ENCODE measurements at places on chromosomes 1 and 21.
A peak's percentile ranks its signal among the peaks of the same experiment; 100 is the strongest.

DNA sequence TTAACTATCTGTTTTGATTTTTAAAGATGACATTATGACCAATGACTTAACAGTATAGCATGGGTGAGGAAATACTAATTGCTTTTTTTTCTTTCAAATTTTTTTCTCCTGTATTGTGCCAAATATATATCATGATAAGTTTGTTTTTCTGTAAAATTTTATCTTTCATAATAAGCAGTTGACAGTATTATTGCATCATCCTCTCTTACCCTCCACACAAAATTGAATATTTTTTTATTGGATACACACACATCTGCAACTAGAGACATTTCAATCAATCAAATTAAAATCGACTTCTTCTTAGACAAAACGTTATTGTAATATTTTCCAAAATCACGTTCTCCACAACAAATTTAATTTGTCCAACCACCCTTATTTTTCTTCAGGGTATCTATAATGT, 330.4 kb upstream of the BRINP3 start:
- DNase-seq = no peak
- H3K36me3 ChIP-seq = no peaks in the 10 kb centered on the region
- no peak overlapping the region for H3K4me3 ChIP-seq
- no peaks in the 10 kb centered on the region for H3K4me1 ChIP-seq
- H3K27me3 ChIP-seq = no peaks in the 10 kb centered on the region
- H3K27ac ChIP-seq = no peak overlapping the region

DNA sequence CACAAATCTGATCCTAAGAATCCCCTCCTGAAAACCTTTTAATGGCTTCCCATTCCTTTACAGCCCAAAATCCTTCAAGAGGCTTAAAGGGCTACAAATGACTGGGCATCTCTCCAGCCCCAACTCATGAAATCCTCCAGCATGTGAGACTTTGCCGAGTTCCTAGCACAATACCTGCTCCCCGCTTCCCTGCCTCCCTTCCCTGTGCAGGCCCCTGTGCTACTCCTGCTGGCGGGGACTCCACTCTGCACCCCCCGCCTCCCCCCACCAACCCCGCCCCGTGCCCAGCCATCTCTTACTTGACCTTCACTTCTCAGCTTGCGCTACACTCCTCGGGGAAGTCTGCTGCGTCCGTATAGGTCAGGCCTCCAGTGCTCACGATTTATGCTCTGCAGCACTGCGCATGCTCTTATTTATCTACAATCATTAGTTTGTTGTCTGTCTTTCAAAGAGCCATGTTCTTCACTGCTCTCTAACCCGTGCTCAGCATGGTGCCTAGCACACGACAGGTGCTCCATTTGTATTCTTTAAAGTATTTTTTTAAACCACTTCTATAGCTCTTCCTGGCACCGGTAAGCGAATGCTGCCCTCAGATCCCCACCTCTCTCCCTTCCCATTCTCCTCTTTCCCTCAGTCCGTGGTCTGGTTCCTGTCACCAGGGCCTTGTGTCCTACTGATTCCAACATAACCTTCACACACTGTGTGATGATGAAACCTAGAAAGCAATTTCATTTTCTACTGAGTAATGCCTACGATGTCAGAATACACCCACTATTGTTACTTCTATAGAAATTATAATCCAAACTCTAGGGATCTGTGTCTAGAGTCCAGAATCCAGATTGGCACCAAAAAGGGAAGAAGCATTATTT, 37.5 kb upstream of the PLA2G2C start:
- no peak overlapping the region for H3K4me3 ChIP-seq
- no peak overlapping the region for H3K27ac ChIP-seq
- peaks cover 40% of the 10 kb centered on the region for H3K27me3 ChIP-seq
- DNase-seq = no peak
- H3K36me3 ChIP-seq = no peaks in the 10 kb centered on the region

- peaks cover 19% of the 10 kb centered on the region for H3K4me1 ChIP-seq
- H3K27me3 ChIP-seq = no peaks in the 10 kb centered on the region
- no peaks in the 10 kb centered on the region for H3K36me3 ChIP-seq
These were observed 33.0 kb upstream of the LRIG2 start for GRCh38 chr1:113040041-113040440.

DNA sequence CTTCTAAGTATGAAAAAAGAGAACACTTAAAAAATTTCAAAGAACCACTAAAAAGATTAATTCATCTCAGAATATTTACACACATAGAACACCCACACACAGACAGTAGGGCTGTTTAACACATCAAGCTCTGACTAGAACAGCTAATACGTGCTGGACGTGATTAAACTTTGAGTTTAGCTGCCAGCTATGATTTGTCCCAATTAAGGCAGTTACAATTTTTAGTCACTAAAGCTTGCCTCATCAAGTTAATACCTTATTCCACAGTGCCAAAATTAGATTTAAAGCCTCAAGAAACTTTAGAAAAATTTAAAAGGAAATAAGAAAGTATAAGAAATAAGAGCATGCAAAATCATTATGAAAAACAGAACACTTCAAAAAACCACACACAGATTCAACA, 18.9 kb downstream of the SLC16A1 start:
- DNase-seq = no peak
- peaks cover 21% of the 10 kb centered on the region for H3K36me3 ChIP-seq
- H3K27me3 ChIP-seq = no peaks in the 10 kb centered on the region
- H3K4me1 ChIP-seq = peaks cover 36% of the 10 kb centered on the region
- H3K4me3 ChIP-seq = no peak overlapping the region

DNA sequence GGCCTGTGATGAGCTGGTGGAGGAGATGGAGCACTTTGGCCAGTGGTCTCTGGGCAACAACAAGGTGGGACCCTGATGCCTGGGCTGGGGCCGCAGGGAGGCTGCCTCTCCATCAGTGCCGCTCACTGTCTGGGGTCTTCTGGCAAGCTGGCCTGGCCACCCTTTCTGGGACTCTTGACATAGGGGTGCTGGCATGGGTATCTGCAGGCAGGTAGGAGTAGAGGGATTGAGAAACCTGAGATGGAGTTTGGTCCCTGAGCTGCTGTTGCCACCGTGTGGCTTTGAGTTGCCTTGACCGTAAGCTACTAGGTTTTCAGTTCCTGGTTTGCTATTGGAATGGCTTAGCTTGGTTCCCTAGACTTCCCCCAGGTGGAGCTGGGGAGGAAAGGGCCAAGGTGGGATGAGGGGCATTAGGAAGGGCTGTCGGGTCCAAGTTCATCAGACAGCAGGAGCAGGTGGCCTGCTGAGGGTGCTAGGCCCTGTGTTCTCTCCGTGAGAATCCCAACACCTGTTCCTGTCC, 13.2 kb upstream of the MFN2 start:
- no peak overlapping the region for H3K27ac ChIP-seq
- no peak for DNase-seq
- H3K27me3 ChIP-seq = no peaks in the 10 kb centered on the region
- H3K4me1 ChIP-seq = no peaks in the 10 kb centered on the region
- H3K36me3 ChIP-seq = peaks cover 9% of the 10 kb centered on the region
- H3K4me3 ChIP-seq = no peak overlapping the region

DNA sequence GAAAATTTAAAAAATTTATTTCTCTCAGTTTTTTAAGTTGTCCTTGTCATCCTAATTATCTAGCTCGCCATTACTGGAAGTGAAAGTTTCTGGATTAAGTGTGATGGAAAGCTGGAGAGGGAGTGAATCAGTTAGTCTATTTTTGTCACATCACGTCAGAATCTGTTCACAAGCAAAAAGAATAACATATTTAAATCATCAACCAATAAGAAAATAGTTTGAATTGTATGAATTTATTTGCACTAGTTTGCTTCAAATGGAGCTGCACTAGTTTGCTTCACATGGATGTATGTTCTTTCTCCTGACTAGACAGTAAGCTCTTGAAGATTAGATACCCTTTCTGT, 22.8 kb downstream of the PHC2 start:
- H3K4me3 ChIP-seq = no peak overlapping the region
- H3K27me3 ChIP-seq = peaks cover 5% of the 10 kb centered on the region
- no peak overlapping the region for H3K27ac ChIP-seq
- H3K4me1 ChIP-seq = no peaks in the 10 kb centered on the region
- no peak for DNase-seq

DNA sequence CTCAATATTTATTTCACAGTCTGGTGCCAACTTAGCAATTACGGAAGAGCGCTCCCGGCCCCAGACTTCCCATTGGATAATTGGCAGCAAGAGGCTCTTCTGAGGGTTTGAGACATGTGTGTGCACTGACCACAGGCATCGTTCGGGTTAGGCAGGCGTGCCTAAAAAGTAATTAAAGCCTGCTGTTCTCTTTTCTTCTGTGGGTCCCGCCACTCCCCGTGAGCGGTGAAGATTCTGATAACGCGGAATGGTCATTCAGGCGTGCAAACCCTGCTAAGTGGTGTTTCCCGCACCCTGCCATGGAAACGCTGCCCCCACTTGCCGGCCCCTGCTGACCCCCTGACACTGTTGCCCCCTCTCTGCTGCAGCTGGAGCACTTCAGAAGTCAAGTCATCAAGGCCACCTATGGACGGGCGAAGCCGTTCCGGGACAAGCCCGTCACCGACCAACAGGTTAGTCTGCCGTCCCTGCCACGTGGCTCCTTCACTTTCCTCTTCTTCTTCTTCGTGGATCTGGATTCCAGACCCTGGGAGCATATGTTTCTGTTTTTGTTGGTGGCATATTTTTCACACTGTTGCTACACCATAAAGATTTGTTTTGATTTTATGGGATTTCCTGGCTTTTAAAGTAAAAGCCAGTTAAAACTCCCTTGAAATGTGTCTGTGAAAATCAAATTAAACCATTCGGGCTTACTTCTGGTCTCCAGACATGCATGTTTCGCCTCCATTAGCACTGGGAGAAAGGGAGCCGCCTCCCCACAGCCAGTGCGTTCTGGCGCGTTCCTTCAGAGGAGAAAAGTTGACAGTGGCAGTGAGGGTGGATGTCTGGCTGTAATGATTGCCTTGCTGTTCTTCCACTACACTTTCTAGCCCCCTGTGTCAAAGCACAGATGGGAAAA, 79.9 kb downstream of the FHAD1 start:
- no peak overlapping the region for H3K4me3 ChIP-seq
- no peaks in the 10 kb centered on the region for H3K36me3 ChIP-seq
- peaks cover 11% of the 10 kb centered on the region for H3K4me1 ChIP-seq
- H3K27me3 ChIP-seq = peaks cover 20% of the 10 kb centered on the region
- no peak for DNase-seq

GRCh38 chr21:44569861-44570517, 3.5 kb upstream of the KRTAP10-4 start:
- peaks cover 9% of the 10 kb centered on the region for H3K4me1 ChIP-seq
- H3K27me3 ChIP-seq = no peaks in the 10 kb centered on the region
- no peak overlapping the region for H3K27ac ChIP-seq

GRCh38 chr1:222225316-222225691, 322.6 kb downstream of the HHIPL2 start:
- DNase-seq = no peak
- no peak overlapping the region for H3K4me3 ChIP-seq
- H3K27ac ChIP-seq = no peak overlapping the region
- no peaks in the 10 kb centered on the region for H3K27me3 ChIP-seq
- H3K4me1 ChIP-seq = no peaks in the 10 kb centered on the region

DNA sequence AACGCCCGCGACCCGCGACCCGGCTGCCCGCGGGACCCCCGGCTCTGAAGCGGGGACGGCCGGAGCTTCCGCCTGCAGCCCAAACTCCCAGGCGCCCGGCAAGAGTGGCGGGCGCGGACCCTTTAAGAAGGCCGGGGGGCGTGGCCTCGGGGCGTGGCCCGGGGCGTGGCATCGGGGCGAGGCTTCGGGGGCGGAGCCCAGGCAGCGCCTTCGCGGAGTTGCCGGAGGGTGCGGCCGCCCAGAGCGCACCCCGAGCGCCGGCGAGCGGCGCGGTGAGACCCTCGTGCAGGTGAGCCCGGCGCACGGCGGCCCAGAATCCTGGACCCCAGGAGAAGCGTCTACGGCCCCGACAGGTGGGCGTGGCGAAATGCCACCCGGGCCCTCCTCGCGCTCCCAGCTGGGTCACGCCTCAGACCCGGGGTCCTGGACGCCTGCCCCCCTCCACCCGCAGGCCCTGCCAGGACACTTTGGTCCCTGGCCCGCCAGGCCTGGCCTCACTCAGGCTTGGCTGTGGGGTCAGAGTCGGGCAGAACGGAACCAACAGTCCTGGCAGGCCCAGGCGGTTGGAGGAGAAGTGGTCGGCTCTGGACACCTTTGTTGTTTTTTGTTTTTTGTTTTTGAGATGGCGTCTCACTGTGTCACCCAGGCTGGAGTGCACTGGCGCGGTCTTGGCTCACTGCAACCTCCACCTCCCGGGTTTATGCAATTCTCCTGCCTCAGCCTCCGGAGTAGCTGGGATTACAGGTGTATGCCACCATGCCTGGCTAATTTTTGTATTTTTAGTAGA, 14.4 kb downstream of the RNF223 start:
- DNase-seq = peak; percentile 96
- H3K4me3 ChIP-seq = peak overlapping the region; percentile 81
- H3K36me3 ChIP-seq = peaks cover 6% of the 10 kb centered on the region
- peaks cover 22% of the 10 kb centered on the region for H3K27me3 ChIP-seq
- no peak overlapping the region for H3K27ac ChIP-seq

GRCh38 chr1:92487078-92487605, 417 bp upstream of the GFI1 start:
- no peak for DNase-seq
- H3K36me3 ChIP-seq = peaks cover 25% of the 10 kb centered on the region
- no peaks in the 10 kb centered on the region for H3K27me3 ChIP-seq
- peak overlapping the region; percentile 96 for H3K4me3 ChIP-seq

GRCh38 chr1:87436534-87436933, 107.9 kb downstream of the LMO4 start:
- H3K4me3 ChIP-seq = no peak overlapping the region
- DNase-seq = no peak
- no peak overlapping the region for H3K27ac ChIP-seq
- H3K4me1 ChIP-seq = peaks cover 12% of the 10 kb centered on the region
- no peaks in the 10 kb centered on the region for H3K36me3 ChIP-seq

GRCh38 chr1:192538407-192539296, 36.9 kb upstream of the RGS1 start:
- no peaks in the 10 kb centered on the region for H3K36me3 ChIP-seq
- peaks cover 33% of the 10 kb centered on the region for H3K4me1 ChIP-seq
- DNase-seq = no peak
- H3K27ac ChIP-seq = peak overlapping the region; percentile 68
- peaks cover under 1% of the 10 kb centered on the region for H3K27me3 ChIP-seq
- peak overlapping the region; percentile 35 for H3K4me3 ChIP-seq

All from activated naive CD8-positive, alpha-beta T cell treated with anti-CD3 and anti-CD28 coated beads, Interleukin-2, amount 50 U/mL, for 24 hours (primary cell).